ENCODE measurements at places on chromosomes 6 and 20.

DNA sequence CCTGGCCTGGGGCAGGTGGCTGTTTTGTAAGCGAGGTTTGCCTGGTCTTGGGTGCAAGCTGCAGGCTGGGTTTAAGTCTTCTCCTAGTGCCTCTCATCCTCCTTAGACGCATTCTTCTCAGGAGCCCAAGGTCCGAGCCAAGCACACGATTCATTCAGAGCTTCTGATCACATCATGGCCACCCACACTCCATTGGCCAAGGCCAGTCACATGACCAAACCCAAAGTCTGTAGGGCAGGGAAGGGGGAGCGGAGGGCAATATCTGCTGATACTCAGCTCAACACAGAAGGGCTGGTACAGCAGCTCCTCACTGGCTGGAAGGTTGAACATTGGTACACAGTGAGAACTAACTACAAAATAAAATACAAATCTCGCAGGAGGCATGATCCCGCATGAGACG is 177.2 kb upstream of the AFDN start:
- no peak for DNase-seq

GRCh38 chr6:116682334-116682712 is 1.3 kb downstream of the KPNA5 start:
- peak; percentile 68 for DNase-seq

GRCh38 chr6:74574794-74575193 is 631.1 kb downstream of the COL12A1 start:
- DNase-seq = no peak

DNA sequence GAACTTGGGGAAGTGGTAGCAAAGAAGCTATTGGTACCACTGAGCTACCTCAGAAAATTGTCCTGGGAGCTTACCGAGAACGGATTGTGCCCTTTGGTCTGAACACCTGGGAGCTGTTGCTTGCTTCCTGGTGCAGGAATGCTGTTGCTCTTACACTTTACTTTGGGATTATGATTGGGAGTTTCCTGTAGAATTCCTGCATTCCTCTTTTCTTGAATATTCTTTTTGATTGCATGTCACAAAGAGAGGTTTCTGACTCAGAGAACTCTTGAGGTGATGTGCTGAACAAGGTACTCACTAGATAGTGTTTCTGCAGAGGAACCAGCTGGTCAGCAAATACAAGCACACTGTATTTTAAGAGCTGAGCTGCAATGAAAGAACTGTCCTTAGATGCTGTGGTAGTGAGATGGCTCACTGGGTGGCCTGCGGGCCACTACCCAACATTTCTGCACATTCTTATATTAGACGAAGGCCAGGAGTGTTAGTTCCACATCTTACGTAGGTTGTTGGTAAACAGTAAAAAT is 35.0 kb downstream of the LRRC1 start:
- DNase-seq = no peak

DNA sequence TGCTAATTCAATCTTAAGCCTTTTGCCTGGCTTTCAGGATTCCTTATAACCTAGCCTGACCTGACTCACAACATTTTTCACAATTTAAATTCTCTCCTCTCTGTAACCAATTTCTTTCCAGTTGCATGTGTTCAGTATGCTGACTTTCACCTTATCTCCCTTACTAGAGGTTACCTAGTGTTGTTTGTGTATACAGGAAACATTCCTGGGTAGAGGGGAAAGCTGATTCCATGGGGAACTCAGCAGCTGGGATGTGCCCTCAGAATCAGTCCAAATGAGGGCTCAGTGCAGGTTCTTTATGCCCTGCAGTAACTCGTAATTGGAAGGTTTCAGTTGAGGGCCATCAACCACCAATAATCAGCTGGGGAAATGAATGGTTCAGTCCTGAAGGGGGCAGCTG is 18.5 kb downstream of the PKIB start:
- DNase-seq = no peak

- DNase-seq = peak; percentile 69
These were observed 24.9 kb downstream of the SASH1 start for GRCh38 chr6:148367411-148368024.

- peak; percentile 85 for DNase-seq
These were observed 9.9 kb downstream of the CYP21A2 start for GRCh38 chr6:32047855-32048766.

DNA sequence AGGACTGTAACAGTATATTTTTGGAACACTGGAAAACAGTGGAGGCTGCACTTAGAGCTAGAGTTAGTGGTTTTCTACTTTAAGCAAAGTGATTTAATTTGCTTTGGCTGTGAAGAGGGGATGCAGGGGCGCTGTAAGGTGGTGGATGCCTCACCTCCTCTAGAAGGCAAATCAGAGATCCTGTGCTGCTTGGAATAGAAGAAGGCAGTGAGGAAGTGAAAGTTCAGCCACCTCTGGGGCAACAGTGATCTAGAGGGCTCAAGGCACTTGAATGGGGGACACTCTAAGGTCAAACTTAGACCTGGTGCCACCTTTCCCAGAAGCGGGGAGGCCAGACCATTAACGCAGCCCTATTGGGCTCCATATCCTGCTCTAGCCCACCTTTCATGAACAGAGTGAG is 19.0 kb upstream of the SNRPB2 start:
- DNase-seq = no peak

DNA sequence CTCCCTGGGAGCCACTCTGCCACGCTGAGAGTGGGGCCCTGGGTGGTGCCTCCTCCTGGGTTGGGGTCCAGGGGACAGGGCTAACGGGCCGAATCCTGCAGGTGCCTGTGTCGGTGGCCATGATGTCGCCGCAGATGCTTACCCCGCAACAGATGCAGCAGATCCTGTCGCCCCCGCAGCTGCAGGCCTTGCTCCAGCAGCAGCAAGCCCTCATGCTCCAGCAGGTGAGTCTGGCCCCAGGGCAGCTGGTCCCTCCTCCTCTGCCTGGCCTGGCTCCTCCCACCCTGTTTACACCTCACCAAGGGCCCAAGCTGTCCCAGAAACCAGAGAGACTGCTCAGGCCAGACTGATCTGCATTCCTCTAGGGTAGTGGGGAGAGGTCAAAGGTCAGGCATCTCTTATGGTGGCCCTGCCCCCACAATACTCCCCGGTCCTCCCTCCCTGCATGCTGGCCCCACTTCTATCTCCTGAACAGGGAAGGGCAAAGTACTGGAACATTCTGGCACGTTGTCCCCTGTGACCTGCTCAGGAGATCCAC is 38.6 kb downstream of the FOXP4 start:
- peak; percentile 33 for DNase-seq

DNA sequence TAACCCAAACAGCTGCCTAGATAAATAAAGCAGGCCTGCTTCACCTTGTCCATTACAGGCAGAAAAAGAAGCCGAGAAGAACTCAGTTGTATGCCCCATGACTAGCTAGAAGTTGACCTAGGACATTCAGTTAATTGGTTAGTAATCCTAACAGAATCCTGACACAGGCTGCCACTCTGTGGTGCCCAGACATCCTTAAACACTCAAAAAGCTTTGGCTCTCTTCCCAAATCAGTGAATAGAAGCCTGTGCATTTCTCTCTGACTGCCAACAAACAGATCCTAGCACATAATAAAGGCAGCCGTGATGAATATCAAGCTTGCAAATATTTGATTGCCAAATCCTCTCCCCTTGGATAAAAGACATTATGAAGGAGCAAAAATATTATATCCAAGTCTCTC is 519.1 kb upstream of the EYS start:
- no peak for DNase-seq

GRCh38 chr6:52636830-52637229 is 34.1 kb upstream of the TMEM14A start:
- no peak for DNase-seq

DNA sequence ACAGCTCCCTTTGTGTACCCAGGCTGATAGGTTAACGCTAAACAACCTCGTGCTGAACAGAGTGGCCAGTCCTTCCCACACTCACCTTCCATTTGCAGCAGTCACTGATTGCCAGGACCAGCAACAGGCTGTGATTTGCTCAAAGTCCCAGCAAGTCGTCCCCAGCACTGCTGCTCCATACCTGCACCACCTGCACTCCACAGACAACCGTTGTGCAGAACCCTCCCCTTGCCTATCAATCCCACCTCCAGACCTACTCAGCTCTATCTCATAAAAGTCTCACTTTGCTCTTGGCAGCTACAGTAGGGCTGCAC is 43.1 kb upstream of the SCML4 start:
- no peak for DNase-seq

- DNase-seq = no peak
These were observed 9.5 kb upstream of the ATRN start for GRCh38 chr20:3461211-3461771.

GRCh38 chr20:58246346-58246745 is 17.9 kb upstream of the ANKRD60 start:
- DNase-seq = no peak

- DNase-seq = no peak
These were observed 44.6 kb downstream of the CDYL start for GRCh38 chr6:4820704-4821276.
